ENCODE measurements at places on chromosomes 6 and 20.

GRCh38 chr6:160348223-160349019 lies at the start of gene SLC22A3:
Gene SLC22A3 (plus strand): TSS chr6:160348378. CDS start chr6:160348420, 42 bp downstream.
- peaks cover 2% of the 10 kb centered on the region for H3K4me1 ChIP-seq
- H3K36me3 ChIP-seq: no peaks in the 10 kb centered on the region
- H3K27ac ChIP-seq: no peak within 1 kb of the TSS
- H3K4me3 ChIP-seq: peak within 1 kb of the TSS; percentile 13

DNA sequence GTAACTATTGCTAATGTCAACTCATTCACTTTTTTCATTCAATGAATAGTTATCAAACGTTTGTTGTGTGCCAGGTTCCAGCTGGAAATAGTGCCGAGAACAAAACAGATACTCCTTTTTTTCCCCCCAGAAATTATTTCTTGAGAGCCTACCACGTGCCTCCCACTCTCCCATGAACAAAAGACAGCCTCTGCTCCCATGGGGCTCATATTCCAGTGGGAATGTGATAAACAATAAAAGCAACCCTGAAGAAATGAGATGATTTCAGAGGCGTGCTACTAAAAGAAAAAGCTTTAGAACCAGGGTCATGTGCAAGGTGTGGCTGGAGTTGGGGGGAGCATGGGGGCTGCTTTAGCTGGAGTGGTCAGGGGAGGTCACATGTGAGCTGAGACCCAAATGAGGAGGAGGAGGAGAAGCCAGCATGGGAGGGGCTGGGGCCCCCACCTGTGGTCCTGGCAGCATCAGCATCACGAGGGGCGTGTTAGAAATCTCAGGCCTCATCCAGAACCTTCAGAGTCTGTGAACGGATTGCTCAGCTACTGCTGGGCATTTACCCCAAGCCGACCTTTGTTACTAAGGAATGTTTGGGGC lies 157.4 kb downstream of the EYA2 start:
- H3K27me3 ChIP-seq: peaks cover 3% of the 10 kb centered on the region
- no peak for DNase-seq
- no peaks in the 10 kb centered on the region for H3K4me1 ChIP-seq
- no peak overlapping the region for H3K4me3 ChIP-seq
- H3K27ac ChIP-seq: no peak overlapping the region

- DNase-seq: no peak
- no peaks in the 10 kb centered on the region for H3K36me3 ChIP-seq
- H3K27ac ChIP-seq: no peak overlapping the region
- H3K27me3 ChIP-seq: peaks cover 3% of the 10 kb centered on the region
- no peaks in the 10 kb centered on the region for H3K4me1 ChIP-seq
These were observed 88.2 kb downstream of the MTFR2 start for GRCh38 chr6:136161950-136162349.

GRCh38 chr6:119022796-119023195 lies 55.7 kb downstream of the FAM184A start:
- H3K27me3 ChIP-seq: no peaks in the 10 kb centered on the region
- no peak overlapping the region for H3K4me3 ChIP-seq
- H3K27ac ChIP-seq: no peak overlapping the region
- H3K4me1 ChIP-seq: peaks cover 3% of the 10 kb centered on the region

DNA sequence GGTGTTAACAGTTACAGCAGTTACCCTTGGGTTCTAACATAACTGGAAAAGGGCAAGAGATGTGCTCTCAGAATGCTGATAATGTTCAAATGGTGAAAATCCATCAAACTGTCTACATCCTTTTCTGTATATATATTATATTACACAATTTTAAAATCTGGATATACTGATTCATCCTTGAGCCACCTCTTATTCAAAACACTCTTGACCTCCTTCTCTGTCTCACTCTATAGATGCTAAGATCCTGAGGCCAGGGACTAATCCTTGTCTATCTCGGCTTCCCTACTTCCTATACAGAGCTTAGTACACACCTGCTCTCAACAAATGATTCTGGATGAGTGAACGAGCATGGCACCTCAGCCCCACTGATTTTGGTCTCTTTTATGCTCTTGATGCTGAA lies 47.3 kb downstream of the HIVEP2 start:
- no peak overlapping the region for H3K27ac ChIP-seq
- no peak for DNase-seq
- peaks cover 32% of the 10 kb centered on the region for H3K4me1 ChIP-seq
- H3K27me3 ChIP-seq: no peaks in the 10 kb centered on the region

DNA sequence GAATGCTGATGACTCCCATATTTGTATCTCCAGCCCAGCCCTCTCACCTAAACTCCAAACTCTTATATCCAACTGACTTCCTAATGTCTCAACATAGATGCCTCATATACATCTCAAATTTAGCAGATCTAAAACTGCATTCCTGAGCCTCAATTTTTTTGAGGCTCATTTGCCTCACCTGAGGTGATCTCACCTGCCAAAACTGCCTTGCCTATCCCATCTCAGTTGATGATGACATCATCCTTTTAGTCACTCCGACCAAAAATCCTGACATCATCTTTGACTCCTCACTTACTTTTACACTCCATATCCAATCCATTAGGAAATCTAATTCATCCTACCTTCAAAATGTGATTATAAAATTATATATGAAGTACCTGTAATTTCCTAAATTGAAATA lies 25.6 kb upstream of the SLPI start:
- no peak for DNase-seq
- no peak overlapping the region for H3K4me3 ChIP-seq
- no peaks in the 10 kb centered on the region for H3K36me3 ChIP-seq
- H3K27ac ChIP-seq: no peak overlapping the region

GRCh38 chr6:11911538-11911937 lies 100.6 kb upstream of the HIVEP1 start:
- peaks cover 2% of the 10 kb centered on the region for H3K36me3 ChIP-seq
- H3K27ac ChIP-seq: no peak overlapping the region
- peaks cover 5% of the 10 kb centered on the region for H3K4me1 ChIP-seq

DNA sequence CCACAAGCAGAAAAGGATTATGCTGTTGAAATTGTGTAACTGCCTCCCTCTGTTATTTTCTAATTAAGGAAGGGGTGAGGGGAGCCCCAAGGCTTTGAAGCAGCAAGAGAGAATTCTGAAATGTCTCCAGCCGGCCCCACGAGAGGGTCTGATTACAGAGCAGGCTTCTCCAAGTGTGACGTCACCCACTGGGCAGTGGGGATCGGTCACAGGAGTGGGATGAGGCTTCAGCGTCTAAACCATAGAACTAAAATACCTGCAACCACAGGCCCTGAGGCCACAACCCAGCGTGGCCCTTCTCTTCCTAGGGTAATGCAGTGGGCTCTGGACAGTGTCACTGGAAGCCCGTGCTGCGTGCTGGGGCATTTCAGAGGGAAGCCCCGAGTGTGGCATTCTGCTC lies 38.6 kb upstream of the APCDD1L start:
- H3K4me1 ChIP-seq: no peaks in the 10 kb centered on the region
- no peaks in the 10 kb centered on the region for H3K36me3 ChIP-seq
- DNase-seq: no peak
- H3K4me3 ChIP-seq: no peak overlapping the region
- H3K27me3 ChIP-seq: peaks cover 16% of the 10 kb centered on the region

GRCh38 chr20:53948383-53949318 lies 121.7 kb downstream of the BCAS1 start:
- H3K36me3 ChIP-seq: peaks cover 10% of the 10 kb centered on the region
- peak overlapping the region; percentile 77 for H3K4me3 ChIP-seq
- H3K27me3 ChIP-seq: no peaks in the 10 kb centered on the region
- peak overlapping the region; percentile 92 for H3K27ac ChIP-seq
- DNase-seq: no peak
- H3K4me1 ChIP-seq: peaks cover 30% of the 10 kb centered on the region

GRCh38 chr20:46544576-46544975 lies 5.9 kb downstream of the OCSTAMP start:
- peak overlapping the region; percentile 70 for H3K4me3 ChIP-seq
- no peaks in the 10 kb centered on the region for H3K36me3 ChIP-seq
- peaks cover 12% of the 10 kb centered on the region for H3K4me1 ChIP-seq

DNA sequence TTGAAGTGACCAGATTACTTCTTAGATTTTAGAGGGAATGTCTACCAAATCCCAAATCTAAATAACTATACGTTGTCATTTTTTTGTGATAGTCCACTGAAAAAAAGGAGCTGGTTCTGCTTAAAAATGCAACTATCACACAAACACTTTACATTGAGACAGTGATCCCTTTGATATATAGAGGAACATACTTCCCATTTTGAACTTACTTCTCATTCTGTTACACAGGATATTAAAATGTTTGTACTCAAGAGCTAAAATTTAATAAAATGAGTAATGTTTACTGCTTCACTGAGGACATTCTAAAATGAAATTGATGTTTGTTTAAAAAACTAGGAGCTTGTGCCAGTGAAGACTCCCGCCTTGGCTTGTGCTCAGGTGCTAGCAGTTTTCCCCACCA lies 174.1 kb downstream of the CARMIL1 start:
- H3K27ac ChIP-seq: no peak overlapping the region
- peaks cover 12% of the 10 kb centered on the region for H3K36me3 ChIP-seq
- no peak overlapping the region for H3K4me3 ChIP-seq

- peaks cover 18% of the 10 kb centered on the region for H3K4me1 ChIP-seq
These were observed 2.0 kb downstream of the SLC35D3 start for GRCh38 chr6:136923954-136924673.

- H3K27ac ChIP-seq: peak overlapping the region; percentile 49
- peaks cover 50% of the 10 kb centered on the region for H3K4me1 ChIP-seq
- peak overlapping the region; percentile 46 for H3K4me3 ChIP-seq
- peak; percentile 53 for DNase-seq
- H3K27me3 ChIP-seq: peaks cover 18% of the 10 kb centered on the region
- H3K36me3 ChIP-seq: peaks cover 35% of the 10 kb centered on the region
These were observed 114.5 kb downstream of the SLC22A3 start for GRCh38 chr6:160462551-160463109.

DNA sequence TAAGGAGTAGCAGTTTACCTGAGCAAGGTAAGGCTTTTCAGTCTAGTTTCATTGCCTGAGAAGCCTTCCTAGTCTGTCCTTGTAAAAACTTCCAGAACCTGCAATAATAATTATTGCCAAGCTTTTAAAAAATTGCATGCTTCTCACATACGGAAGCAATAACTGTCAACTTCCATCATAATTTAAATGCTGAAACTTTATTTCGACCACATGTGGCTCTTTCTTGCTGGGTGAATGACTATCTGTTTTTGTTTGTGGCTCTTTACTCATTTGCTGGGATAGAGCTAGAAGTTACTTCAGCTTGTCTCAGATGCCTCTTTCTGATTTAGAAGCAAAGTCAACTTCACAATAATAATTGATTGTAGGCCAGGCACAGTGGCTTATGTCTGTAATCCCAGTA lies 95.9 kb upstream of the COL21A1 start:
- H3K36me3 ChIP-seq: no peaks in the 10 kb centered on the region
- no peak overlapping the region for H3K4me3 ChIP-seq
- H3K4me1 ChIP-seq: no peaks in the 10 kb centered on the region
- H3K27ac ChIP-seq: no peak overlapping the region
- H3K27me3 ChIP-seq: peaks cover 3% of the 10 kb centered on the region

DNA sequence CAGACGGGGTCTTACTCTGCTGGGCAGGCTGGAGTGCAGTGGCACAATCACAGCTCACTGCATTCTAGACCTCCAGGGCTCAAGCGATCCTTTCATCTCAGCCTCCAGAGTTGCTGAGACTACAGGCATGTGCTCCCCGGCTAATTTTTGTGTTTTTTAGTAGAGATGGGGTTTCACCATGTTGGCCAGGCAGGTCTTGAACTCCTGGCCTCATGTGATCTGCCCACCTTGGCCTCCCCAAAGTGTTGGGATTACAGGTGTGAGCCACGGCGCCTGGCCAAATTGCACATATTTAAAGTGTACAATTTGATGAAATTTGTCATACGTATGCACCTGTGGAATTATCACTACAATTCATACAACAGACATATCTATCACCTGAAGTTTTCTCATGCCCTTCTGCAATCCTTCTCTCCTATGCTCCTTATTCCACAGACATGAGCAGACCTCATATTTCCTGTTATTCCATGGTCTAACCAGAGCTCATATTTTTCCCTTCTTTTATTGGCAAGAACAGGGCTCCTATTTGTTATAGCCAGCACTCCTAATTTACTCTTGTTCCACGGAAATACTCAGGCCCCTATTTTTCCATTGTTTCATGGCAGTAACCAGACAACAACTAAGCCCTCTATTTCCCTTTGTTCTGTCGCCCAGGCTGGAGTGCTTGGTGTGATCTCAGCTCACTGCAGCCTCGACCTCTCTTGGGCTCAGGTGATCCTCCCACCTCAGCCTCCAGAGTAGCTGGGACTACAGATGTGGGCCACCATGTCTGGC lies 2.2 kb upstream of the CSTL1 start:
- no peaks in the 10 kb centered on the region for H3K36me3 ChIP-seq
- H3K4me1 ChIP-seq: peaks cover 2% of the 10 kb centered on the region
- H3K27me3 ChIP-seq: peaks cover 9% of the 10 kb centered on the region
- no peak for DNase-seq
- H3K27ac ChIP-seq: no peak overlapping the region
- H3K4me3 ChIP-seq: no peak overlapping the region

GRCh38 chr20:62652041-62652893 lies 10.0 kb downstream of the SLCO4A1 start:
- peaks cover 42% of the 10 kb centered on the region for H3K4me1 ChIP-seq
- H3K27me3 ChIP-seq: no peaks in the 10 kb centered on the region
- peaks cover 16% of the 10 kb centered on the region for H3K36me3 ChIP-seq
- H3K27ac ChIP-seq: peak overlapping the region; percentile 98

- H3K4me1 ChIP-seq: peaks cover 18% of the 10 kb centered on the region
- peaks cover 84% of the 10 kb centered on the region for H3K27me3 ChIP-seq
- no peak overlapping the region for H3K27ac ChIP-seq
- H3K36me3 ChIP-seq: peaks cover 4% of the 10 kb centered on the region
- H3K4me3 ChIP-seq: peak overlapping the region; percentile 26
- DNase-seq: peak; percentile 77
These were observed 11.0 kb downstream of the POU3F2 start for GRCh38 chr6:98845211-98846020.

GRCh38 chr6:24564081-24564480 lies 69.3 kb downstream of the ALDH5A1 start:
- peaks cover 18% of the 10 kb centered on the region for H3K27me3 ChIP-seq
- H3K36me3 ChIP-seq: no peaks in the 10 kb centered on the region
- no peaks in the 10 kb centered on the region for H3K4me1 ChIP-seq
- no peak overlapping the region for H3K27ac ChIP-seq
- H3K4me3 ChIP-seq: no peak overlapping the region

DNA sequence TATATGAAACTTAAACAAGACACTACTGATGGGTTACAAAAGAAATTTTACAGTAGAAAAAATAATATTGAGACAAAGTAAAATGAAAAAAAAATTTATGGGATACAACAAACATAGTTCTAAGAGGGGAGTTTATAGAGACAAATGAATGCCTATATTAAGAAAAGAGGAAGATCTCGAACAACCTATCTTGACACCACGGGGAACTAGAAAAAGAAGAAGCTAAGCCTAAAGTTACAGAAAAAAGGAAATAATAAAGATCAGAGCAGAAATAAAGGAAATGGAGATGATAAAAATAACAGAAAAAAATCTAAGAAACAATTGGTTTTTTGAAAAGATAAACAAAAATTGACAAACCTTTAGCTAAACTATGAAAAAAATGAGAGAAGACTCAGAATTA lies 9.1 kb upstream of the ECHDC1 start:
- H3K36me3 ChIP-seq: peaks cover 13% of the 10 kb centered on the region
- no peaks in the 10 kb centered on the region for H3K27me3 ChIP-seq
- no peak overlapping the region for H3K4me3 ChIP-seq
- H3K4me1 ChIP-seq: peaks cover 1% of the 10 kb centered on the region
- no peak for DNase-seq
- no peak overlapping the region for H3K27ac ChIP-seq
